ENCODE measurements at places on chromosomes 2 and 18.

DNA sequence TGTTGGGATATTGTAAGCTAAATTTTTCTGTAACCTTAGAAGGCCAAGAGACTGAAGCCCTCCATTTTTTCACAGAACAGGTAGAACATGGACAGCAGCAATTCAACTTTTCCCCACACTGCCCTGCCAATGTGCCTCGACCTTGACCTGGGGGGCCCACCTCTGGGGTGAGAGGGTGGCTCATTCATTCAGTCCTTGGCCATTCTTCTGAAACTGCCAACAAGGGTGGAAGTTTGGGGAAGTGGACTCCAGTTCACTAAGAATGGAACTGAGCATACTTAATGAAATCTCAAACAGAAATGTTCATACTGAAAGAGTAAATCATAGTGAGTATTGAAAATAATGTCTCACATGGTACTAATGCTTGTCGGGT is 1.1 kb downstream of the EEF1B2 start:
- DNase-seq, result peak; percentile 31

GRCh38 chr18:59876310-59876626 is 23.5 kb upstream of the PMAIP1 start:
- DNase-seq, result no peak

- no peak for DNase-seq
Measured at GRCh38 chr2:58686776-58687175, 445.7 kb upstream of the FANCL start.

- no peak for DNase-seq
Measured at GRCh38 chr2:60413069-60413813, 140.2 kb downstream of the BCL11A start.

DNA sequence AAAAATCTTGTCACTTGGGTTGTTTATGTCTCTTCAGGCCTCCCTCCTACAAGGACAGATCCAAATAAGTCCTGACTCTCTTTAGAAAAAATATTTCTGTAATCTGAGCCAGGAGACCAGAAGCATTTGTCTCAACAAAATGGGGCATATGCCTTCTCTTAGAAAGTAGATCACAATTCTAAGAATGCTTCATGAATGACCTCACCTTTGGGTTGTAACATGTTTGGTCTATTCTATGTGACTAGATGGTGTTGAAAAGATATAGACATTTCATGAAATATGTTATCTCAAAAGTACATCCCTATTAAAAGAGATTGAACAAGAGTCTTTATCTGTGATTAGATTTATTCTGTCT is 159.0 kb upstream of the SETBP1 start:
- DNase-seq, result no peak

GRCh38 chr2:137980459-137980858 is 16.2 kb downstream of the HNMT start:
- no peak for DNase-seq

GRCh38 chr2:222297600-222297935 is 1.2 kb downstream of the PAX3 start:
- no peak for DNase-seq

DNA sequence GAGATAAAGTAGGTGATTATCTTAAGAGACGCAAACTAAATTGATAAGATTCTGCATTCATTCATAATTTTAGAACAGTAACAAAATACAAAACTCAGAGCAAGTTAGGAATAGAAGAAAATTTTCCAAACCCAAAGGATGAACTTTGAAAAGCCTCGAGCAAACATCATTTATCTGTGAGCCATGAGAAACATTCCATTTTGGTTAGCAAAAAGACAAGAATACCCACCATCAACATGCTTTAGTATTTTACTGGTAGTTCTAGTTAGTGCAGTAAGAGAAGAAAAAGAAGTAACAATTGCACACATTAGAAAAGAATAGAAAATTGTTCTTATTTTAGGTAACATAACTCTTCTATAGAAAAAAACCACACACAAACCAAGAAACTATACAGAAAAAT is 291.3 kb upstream of the TCF4 start:
- no peak for DNase-seq

DNA sequence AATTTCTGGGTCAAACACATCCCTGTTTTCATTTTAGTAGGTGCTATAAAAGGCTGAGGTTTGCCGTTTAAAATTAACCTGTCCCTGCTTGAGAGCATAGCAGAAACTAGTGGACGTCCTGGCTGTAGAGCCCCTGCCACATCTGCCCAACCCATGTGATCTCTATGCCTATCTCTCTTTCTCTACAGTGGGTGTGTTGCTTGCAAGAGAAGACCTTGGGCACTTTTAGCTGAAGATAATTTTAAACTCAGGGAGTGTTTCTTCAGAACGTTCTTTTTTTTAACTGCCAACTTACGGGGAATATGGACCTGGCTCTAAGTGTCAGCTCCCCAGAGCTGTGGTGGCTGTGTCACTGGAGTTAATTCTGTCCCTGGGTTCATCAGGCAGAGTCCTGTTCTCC is 100.6 kb downstream of the NRP2 start:
- DNase-seq, result no peak

GRCh38 chr2:118667964-118668363 is 179.5 kb downstream of the EN1 start:
- no peak for DNase-seq

GRCh38 chr2:62964050-62964449 is 86.6 kb upstream of the OTX1 start:
- DNase-seq, result no peak

DNA sequence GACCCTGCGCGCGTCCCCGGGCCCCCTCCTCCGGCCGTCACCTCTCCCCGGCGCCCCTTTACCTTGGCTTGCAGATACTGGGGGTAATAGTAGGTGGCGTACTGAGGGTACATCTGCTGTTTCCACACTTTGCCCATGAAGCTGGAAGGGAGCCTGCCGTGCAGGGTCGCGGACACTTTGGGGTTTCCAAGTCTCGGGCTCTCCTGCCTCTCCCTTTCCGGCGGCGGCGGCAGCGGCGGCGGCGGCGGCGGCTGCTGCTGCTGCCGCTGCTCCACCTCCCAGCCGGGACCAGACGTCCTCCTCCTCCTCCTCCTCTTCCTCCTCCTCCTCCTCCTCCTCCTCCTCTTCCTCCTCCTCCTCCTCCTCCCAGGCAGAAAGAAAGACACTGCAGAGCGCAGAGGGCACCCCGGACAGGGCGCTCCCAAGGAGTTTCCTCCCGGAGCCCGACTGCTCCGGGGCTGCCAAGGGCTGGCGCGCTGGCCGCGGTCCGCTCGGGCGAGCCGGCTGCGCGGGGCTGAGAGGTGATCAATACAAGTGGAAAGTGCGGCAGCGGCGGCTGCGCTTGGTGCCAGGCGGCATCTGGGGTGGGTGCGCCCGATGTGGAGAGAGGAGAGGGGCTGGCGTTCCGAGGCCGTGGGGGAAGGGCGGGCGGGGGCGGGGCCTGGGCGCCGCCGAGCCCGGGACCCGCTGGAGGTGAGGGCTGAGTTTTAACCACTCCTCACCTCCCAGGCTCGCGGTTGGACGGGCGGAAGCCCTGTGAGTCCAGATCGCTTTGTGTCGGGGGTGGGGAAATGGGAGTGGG is at the start of gene RBMS1:
Gene RBMS1, minus strand, starts transcription at position 581 of the 802 bp plus-strand sequence. Its CDS starts 444 bp downstream, at position 137.
- DNase-seq, result no peak

GRCh38 chr2:1707771-1708418 is 36.4 kb downstream of the PXDN start:
- DNase-seq, result no peak

DNA sequence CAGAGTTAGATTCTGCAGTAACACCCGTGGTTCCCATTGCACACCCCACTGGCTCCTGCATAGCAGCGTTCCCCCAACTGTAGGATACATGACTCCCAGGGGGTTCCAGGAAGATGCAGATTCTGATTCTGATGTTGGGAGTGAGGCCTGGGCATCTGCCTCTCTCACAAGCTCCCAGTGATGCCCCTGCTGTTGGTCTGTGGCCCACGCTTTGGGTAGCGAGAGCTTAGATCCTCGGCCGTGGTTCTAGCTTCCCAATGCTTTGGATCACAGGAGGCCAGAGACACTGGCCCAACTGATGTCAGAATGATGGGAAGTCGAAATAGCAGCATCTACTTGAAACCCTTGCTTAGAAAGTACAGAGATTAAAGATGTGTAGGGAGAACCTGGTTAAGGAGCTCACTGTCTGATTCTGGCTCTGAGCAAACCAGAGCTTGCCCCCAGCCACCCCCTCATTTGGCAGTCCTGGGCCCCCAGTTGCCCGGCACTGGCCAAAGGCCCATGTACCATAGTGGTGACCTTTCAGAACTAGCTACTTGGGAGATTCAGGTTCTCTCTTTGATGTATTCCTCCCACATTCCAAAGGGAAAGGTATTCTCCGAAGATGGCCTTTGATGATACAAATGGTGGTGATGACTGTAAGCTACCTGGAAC is 197.5 kb downstream of the FAM210A start:
- no peak for DNase-seq

DNA sequence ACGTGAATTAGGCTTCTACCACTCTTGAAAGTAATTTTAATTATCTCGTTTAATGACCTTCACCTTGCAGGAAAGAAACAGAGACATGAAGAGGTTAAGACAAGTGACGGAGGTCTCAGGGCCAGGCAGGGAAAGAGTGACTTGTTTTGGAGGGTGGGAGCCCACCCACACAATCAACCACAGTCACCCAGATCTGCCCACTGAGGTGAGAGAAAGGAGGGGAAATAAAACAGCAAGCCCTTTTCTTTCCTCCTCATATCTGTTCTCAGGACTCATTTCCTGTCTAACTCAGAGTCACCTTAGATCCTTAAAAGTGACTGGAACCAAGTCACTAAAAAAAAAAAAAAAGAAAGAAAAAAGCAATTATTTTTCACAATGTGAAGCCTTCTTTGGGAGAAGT is 26.8 kb downstream of the ATP8B1 start:
- DNase-seq, result no peak

GRCh38 chr2:74497777-74498499 is 1.5 kb downstream of the LBX2 start:
- no peak for DNase-seq

GRCh38 chr2:231696004-231696367 is 12.3 kb upstream of the PTMA start:
- DNase-seq, result no peak

GRCh38 chr18:58095222-58095621 is 51.2 kb downstream of the NEDD4L start:
- DNase-seq, result no peak

- DNase-seq, result no peak
Measured at GRCh38 chr2:241763551-241764274, 12.9 kb upstream of the GAL3ST2 start.

- DNase-seq, result no peak
Measured at GRCh38 chr2:152183401-152184073, 8.0 kb upstream of the STAM2 start.
